Globus pallidus (tissue), 1 donor: ENCODE measurements at places on chromosomes 13 and 19.

DNA sequence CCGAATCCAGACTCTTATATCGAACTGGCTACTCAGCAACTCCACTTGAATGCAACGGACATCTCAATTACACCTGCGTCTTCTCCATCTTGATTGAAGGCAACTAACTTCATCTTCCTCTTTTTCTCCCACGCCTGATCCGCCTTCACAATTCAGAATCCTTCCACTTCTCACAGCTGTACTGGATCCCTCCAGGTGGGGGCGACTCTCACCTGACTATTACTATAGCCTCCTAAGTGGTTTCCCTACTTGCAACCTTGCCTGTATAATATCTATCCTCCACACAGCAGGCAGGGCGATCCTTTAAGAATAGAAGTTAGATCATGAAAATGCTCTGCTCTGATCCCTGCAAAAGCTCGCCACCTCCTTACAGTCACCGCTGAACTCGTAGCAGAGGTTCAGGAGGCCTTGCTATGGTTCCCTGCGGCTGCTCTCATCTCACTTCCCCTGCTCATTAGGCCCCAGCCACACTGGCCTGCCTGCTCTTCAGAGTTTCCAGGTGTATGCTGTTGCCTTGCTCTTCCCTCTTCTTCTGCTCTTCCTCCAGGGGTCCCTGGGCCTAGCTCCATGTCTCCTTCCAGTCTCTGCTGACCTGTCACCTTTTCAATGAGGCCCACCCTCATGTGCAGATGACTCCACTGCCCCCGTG is 31.9 kb downstream of the RFXAP start:
- DNase-seq = no peak

- DNase-seq = no peak
Measured at GRCh38 chr13:26420282-26420960, 137.1 kb upstream of the WASF3 start.

GRCh38 chr13:68190818-68191217 is 960.7 kb upstream of the PCDH9 start:
- DNase-seq = no peak

DNA sequence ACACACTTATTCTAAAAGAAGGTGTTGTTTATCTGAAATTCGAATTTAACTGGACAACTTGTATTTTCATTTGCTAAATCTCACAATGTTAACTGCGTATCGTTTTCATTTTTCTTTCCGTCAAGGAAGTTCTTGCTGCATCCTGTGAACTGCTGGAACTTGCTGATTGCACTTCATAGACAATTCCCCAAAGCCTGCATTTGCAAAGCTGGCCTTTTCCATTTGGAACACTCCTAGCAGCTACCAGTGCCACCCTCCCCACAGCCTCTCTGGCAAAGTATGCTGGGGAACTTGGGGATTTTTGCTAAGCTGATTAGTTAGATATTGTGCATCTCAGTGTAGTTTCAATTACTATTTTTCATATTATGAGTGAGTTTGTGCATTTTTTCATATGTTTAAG is 20.4 kb upstream of the ARGLU1 start:
- DNase-seq = no peak

DNA sequence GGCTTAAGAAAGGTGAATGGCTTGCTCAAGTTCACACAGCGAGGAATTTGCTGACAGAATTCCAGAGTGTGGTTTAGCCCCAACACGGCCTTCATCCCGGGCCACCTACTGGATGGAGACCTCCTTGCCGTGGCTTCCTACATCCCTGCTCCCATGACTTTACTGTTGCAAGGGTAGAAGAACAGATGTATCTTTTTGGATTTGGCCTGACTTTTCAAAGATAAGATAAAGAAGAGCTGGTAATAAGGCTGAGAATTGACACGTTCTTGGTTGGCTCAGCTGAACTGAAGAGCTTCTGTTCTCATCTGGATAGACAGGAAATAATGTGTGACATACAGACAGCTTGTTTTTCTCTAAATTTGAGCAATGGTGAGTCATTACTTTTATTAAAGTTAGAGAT is 113.1 kb downstream of the KLF5 start:
- no peak for DNase-seq

DNA sequence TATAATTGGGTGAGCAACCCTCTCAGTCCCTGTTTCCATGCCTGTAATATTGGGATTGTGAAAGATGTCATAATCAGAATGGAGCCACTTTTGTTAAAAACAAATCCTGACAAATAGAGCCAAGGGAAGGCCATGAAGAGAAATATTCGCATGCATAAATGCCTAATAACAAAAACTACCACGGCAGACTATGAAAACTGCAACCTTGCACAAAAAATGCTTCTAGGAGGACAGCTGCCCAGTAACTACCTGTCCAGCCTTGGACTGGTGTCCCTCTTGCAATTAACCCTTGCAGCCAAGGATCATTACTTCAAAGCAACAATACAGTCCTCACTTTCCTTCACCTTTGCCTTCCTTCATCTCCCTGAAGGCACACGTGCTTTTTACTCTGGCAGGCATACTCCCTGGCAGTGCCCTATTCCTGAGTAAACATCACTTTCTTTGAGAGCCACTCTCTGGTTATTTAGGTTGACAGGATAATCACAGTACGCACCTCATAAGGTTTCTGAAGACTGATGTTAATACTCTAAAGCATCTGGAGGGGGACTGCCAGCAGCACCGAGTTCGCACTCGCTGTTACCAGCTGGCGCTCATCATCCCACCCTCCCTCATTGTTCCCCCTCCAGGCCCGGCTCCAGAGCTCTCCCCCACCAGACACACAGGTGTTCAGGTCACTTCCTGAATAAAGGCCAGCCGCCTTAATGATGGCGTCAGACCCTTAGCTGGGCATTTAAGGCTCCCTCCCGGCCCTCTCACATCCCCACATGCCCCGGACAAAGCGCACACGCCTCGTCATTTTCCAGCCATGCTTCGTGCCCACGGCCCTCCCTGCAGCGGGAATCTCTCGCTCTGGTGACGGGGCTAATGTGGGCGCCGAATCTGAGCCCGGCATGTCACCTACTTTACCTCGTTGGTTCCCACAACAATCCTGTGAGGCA is 57.3 kb downstream of the CDADC1 start:
- no peak for DNase-seq

DNA sequence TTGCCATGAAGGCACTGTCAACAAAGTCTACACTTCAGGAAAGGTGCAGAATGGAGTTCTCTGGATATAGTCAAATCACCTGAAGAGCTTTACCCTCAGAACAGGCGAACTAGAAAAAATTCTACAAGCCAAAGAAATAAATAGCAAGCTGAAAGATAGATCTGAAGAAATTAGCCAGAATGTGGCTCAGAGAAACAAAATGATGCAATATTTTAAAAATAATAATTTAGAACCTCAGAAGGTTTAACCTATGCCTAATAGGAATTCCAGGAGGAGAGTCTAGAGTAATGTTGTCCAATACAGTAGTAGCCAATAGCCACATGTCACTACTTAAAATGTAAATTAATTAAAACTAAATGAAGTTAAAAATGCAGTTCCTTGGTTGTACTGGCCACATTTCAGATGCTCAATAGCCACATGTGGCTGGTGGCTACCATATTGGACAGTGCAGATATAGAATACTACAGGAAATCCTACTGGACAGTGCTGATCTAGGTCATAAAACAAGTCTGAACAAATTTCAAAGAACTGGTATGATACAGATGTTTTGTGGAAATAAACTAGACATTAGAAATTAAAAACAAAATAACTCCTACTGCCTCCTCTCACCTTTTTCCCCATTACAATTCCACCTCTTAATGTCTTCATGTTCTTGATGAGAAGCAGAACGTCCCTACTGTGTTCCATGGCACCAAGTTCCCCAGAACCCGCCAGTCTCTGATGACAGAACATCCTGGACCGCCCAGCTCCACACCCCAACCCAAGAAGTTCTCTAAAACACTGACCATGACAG is 679 bp upstream of the CDADC1 start:
- no peak for DNase-seq

DNA sequence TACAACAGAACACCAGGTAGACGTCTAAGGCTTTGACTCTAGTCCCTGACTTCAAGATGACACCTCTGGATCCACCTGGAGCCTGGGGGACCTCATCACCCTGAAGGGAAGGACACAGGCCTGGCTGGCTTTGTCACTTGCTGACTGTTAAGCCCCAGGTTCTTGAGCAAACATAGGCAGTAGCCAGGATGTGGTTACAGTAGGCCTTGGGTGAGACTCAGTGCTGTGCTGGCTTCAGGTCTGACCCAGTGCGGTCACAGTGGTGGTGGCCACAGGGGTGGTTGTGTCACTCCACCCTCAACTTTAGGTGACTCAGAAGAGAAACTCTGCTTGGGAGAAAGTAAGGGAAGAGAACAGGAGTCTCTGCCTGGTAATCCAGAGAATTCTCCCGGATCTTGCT is 497.8 kb downstream of the UQCRFS1 start:
- no peak for DNase-seq

- DNase-seq = no peak
Measured at GRCh38 chr19:55196803-55197202, 12.5 kb downstream of the PTPRH start.

DNA sequence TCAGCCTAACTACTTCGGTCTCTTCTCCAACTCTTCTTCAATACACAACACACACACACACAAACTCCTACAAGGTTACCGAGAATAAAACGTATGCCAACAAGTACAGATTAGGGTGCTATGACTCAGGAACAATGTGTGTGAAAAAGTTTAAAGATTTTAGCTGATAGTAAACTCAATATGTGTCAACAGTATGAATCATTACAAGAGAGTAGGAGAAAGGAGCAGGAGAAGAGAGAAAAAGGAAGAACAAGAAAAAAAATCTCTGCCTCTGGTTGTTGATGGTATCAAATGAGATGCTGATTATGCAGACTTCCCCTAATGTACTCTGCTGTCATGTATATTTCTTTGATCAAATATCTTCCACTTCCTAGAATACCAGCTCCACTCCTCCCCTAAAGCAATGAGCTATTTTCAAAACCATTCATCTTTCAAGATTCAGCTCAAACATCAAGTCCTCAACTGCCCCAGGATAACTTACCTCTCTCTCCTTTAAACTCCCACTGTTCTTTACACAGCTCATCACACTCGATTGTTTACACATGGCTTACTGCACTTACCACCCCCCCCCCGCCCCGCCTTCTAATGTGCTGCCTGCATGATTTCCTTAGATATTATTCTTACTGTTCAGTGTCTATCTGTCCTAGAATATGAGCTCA is 95.6 kb downstream of the FAM216B start:
- DNase-seq = no peak

- DNase-seq = no peak
Measured at GRCh38 chr13:30735872-30736175, 481 bp downstream of the ALOX5AP start.

DNA sequence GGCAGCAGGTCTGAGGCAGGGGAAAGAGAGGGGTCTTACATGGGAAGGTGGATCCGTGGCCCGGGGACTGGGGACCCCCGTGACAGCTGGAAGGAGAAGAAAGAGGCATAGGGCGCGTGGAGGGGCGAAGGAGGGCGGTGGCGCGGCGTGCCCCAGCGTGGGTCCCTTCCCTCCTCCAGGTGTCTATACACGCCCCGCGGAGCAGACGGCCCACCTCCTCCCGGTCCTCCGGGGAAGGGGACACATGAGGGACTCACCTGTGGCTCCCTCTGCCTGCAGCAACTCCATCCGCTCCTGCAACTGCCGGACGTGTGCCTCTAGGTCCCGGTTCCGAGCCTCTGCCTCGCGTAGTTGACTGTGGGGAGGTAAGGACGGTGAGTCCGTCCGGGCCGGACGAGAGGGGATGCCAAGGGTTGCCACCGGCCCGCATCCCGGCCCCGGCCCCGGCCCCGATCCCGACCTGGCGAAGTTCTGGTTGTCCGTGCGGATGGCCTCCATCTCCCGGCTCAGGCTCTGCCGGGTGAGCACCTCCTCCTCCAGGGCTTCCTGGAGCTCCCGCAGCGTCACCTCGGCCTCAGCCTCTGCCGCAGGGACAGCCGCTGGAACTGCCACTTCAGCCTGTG is 2.4 kb upstream of the SIX5 start:
- no peak for DNase-seq

- no peak for DNase-seq
Measured at GRCh38 chr19:8615813-8616596, 5.5 kb upstream of the ADAMTS10 start.

GRCh38 chr13:31455581-31455980 is 255.8 kb downstream of the B3GLCT start:
- no peak for DNase-seq

GRCh38 chr13:27007166-27007565 is 164.4 kb downstream of the USP12 start:
- DNase-seq = no peak

GRCh38 chr19:4053423-4054324 is 13.0 kb downstream of the ZBTB7A start:
- no peak for DNase-seq

DNA sequence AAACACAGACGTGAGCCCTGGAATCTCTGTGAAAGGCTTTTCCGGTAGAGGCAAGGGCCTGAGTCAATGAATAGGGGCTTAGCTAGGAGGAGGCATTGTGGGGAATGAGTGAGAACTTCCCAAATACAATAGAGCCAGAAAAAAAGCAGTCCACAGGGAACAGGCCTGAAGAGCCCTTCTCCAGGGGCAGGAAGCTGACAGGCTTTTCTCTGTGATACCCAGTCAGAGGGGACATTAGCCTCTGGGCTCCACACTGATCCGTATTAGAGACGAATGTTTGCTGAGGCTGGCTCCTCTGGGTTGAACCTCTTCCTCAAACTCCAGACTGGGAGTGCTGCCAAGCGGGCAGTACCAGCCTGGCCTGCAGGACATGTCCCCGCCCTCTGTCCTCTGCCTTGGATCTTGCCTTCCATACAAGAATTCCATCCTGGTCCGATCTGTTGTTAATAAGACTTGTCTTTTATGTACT is 2.3 kb downstream of the DHRS12 start:
- peak; percentile 87 for DNase-seq

DNA sequence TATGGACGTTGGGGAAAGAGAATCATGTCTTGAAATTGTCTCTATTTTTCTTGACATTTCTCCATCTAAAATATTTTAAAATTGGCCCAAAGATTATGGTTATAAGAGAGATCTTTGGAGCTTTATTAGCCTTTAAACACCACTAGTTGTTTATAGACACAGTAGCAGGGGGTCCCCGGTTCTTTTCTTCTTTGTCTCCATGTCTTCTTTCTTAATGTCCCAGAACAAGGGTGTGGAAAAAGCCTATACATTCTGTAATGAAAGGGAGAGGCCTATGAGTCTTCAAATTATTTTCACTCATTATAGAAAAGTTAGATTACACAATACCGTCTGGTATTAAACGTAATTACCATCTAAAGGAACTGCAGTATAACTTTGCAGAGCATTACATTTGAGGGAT is 300.0 kb downstream of the NALCN start:
- no peak for DNase-seq

GRCh38 chr19:31562966-31563612 is 213.9 kb upstream of the TSHZ3 start:
- DNase-seq = no peak

GRCh38 chr13:33328701-33329100 is 43.1 kb upstream of the STARD13 start:
- no peak for DNase-seq

- peak; percentile 84 for DNase-seq
Measured at GRCh38 chr19:45973553-45974338, at the start of gene NOVA2. Gene NOVA2 (minus strand): TSS chr19:45973865. CDS start chr19:45973351, 514 bp downstream.
